ENCODE measurements at places on chromosomes 6 and 20.

GRCh38 chr6:134199848-134200606, 117.9 kb downstream of the SGK1 start:
- DNase-seq, result no peak

DNA sequence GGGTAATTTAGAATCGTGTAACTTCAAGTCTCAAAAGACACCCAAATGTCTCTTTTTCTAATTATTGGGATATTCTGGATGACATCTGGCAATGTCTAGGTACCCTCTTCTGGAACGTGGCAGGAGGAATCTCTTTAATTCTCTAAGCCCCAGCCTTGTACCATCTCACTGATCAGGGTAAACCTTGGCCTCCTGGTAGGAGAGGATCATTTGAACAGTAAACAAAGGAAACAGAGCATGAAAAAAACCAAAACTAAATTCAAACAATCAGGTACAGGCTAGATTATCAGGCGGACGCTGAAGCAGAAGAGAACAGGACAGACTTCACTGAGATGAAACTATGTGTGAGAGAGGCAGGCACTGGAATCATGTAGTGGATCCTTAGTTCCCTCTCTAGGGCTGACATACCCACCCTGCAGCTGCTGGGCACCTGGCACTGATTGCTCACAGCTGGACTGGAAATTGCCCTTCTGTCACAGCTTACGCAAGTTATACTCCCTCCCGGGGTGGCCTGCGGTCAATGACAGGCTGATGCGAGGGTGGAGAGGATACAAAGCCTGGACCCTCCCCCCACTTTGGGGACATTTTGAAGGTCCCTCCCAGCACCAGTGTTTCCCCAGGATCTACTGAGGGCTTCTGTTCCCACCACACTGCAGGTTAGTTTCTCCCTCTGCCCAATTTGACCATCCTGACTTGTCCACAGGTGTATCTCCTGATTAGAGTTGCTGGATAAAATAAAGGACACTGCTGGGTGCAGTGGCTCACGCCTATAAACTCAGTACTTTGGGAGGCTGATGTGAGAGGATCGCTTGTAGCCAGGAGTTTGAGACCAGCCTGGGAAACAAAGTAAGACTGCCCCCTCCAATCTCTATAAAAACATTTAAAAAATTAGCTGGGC, 20.6 kb upstream of the ZBTB24 start:
- DNase-seq, result no peak

DNA sequence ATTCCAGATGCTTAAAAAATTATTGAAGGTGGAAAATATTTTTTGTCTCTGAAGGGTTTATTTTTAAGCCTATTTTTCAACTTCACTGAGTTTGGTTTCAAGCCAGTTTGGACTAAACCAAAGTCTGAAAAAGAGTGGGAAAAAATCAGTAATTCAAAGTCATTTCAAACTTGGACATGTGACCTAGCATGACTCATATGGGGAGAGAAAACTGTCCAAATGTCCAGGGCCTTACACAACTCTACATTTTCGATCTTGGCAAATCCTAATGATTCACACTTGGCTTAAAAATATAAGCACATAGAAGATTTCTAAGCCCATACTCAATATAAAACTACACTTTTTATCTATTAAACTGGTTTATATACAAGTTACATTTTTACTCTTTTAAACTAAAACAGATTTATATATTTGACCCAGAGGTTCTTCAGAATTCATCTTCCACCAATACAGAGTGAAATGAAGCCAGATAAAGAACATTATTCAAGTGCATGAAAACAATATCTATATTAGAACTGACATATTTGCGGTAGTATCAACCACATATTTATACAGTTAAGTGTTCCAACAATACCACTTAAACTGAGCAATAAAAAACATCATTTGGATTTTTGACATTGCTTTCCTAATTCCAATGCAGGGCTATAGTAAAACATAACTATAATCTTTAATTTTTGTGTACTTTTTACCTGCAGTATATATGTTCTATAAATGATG, 110.3 kb upstream of the TCF21 start:
- no peak for DNase-seq

- no peak for DNase-seq
These were observed 26.2 kb downstream of the PLN start for GRCh38 chr6:118574051-118574865.

DNA sequence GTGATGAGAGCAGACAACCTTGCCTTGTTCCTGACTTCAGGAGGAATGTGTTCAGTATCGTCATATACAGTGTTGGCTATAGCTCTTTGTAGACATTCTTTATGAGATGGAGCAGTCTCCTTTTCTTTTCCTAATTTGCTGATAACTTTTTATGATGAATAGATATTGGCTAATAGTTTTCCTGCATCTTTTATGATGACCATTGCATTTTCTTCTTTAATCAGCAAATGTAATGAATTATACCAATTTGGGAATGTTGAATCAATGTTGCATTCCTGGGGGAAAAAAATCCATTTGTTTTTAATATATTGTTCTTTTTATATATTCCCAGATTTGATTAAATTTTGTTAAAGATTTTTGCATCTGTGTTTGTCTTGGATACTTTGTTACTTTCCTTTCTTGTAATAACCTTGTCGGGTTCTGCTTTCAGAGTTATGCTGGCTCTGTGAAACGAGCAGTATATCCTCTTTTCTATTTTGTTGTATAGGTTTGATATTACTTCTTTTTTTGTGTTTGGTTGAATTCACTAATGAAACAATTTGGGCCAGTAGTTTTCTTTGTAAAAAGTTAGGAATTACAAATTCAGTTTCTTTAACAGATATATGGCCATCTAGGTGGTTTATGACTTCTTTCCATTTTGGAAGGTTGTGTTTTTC, 23.9 kb downstream of the KDM1B start:
- no peak for DNase-seq

DNA sequence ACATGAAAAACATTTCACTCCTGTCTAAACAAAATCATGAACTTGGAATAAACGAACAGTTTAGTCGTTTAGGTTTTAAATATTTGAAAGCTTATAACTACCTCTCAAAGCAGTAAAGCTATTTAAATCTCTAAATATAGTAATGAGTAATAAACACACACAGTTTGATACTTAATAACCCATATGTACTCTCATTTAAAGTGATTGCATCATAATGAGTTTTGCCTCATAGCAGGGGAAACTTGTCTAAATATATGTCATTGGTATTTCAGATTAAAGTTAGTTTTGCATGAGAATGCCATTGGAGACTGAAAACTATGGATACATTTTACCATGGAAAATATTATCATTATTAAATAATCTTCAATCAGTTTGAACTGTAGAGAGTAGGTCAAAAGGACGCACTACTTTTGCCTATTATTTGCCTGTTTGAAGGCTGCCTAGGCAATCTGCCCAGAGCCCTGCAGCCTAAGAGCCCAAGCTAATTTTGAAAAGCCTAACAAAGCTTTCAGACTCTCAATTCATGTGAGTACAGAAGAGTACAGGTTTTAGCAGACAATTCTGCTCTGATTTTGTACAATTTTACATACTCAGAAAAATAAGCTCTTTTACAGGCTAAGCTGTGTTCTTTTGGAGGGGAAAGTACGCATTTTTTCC, 632.8 kb downstream of the HACE1 start:
- DNase-seq, result no peak

DNA sequence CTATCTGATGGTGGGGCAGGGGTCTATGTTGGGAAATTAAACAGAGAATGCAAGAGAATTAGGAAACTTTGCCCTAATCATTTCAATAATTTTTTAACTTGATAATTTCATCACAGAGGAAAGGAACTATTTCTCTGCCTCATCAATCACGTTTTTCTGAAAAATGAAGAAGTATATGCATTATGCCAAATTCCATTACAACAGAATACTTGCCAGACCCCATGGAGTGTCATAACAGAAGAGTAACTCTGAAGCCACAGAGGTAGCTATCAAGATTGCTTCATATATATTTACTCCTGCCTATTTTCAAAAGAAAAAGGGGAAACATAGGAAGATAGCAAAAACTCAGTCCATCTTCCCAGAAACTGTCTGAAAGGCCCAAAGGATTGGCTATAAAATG, 5.7 kb upstream of the USP49 start:
- DNase-seq, result no peak

DNA sequence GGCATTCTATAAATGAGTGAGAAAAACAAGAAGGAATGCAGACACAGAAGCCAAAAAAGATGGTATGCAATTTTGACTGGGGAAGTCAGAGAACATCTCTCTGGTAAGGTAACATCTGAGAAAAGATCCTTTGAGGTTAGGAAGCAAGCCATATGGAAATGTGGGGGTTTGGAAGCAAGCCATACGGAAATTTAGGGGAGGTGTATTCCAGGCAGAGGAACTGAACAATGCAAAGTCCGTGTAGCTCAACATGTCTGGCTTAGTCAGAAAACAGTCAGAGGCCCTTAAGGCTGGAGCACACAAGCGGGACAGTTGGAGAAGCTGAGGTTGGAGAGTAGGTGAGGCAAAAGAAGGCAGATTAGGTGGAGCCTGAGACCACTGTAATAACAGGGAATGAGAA, 35.3 kb downstream of the RALGAPA2 start:
- DNase-seq, result no peak

DNA sequence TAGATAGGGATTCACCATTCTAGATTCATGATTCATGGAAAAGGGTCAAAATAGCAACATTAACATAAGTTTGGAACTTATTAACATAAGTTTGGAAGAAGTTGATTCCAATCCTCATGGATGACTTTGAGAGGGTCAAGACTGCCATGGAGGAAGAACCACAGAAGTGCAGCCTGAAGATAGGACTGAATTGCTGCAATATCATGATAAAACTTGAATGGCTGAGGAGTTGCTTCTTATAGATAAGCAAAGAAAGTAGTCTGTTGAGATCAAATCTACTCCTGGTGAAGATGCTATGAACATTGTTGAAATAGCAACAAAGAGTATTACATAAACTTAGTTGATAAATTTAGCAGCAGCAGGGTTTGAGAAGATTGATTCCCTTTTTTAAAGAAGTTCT, 62.2 kb downstream of the GMDS start:
- no peak for DNase-seq

All from stimulated activated CD8-positive, alpha-beta memory T cell treated with anti-CD3 and anti-CD28 coated beads, Interleukin-12 subunit alpha, Interleukin-12 subunit beta, amount 100 ng/mL, for 4 hours (primary cell).